Hematopoietic multipotent progenitor cell treated with erythropoietin and hydrocortisone succinate and interleukin-3 and kit ligand, for 6 days (in vitro differentiated cells): ENCODE measurements at places on chromosomes 1 and 21.

GRCh38 chr1:63448731-63449246, 74.2 kb downstream of the ITGB3BP start:
- DNase-seq, result no peak

GRCh38 chr1:202101184-202101583, 21.5 kb upstream of the GPR37L1 start:
- no peak for DNase-seq

GRCh38 chr1:78141531-78142231, 95.9 kb downstream of the GIPC2 start:
- no peak for DNase-seq

- peak; percentile 26 for DNase-seq
These were observed 6.5 kb downstream of the KCNN3 start for GRCh38 chr1:154863315-154864174.

- DNase-seq, result no peak
These were observed 56.3 kb upstream of the COA6 start for GRCh38 chr1:234316937-234317336.

GRCh38 chr1:243663651-243664050, 186.4 kb downstream of the AKT3 start:
- peak; percentile 60 for DNase-seq

GRCh38 chr1:2432441-2432844, 20.1 kb upstream of the PEX10 start:
- no peak for DNase-seq

DNA sequence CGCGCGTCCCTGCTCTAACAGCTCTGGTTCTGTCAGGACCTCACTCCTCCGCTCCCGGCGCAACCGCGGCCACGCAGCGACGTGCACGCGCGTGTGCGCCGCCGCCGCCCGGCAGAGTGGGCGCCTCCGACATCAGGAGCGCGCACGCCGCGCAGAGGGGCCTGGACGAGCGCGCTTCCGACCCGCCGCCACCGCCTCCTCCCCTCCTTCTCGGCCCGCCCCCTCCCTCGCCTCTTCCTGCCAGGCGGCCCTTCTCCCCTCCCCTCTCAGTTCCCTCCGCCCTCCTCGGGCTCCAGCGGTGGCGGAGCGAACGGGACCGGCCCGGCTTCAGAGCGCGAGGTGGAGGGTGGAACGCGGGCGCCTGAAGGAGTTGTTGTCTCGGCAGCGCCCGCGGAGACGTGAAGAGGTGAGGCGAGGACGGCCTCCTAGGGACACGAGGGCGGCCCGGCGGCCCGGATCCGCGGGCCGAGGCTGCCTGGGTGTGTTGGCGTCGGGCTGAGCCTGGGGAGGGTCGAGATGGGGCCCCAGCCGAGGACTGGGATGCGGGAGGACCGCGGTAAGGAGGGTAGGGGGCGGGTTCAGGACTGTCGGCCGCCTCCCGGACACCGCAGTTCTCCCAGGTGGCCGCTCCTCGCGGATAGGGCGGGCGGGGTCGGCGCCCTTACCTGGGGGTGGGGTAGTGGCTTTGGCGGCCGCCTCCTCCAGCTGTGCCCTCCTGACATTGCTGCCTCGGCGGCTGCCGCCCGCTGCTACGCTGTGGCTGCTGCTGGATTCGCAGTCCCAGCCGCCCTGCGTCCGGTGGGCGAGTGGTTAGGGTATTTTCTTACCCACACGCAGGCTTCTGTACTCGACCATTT, at the start of gene RABGAP1L:
Gene RABGAP1L (plus strand): TSS at position 269 of the 857 bp plus-strand sequence.
- peak; percentile 97 for DNase-seq

GRCh38 chr1:11486231-11487009, 7.5 kb downstream of the DISP3 start:
- no peak for DNase-seq

- DNase-seq, result no peak
These were observed 749 bp upstream of the TMEM39B start for GRCh38 chr1:32071758-32072621.

GRCh38 chr1:50774759-50775351, 185.2 kb downstream of the FAF1 start:
- DNase-seq, result peak; percentile 86

DNA sequence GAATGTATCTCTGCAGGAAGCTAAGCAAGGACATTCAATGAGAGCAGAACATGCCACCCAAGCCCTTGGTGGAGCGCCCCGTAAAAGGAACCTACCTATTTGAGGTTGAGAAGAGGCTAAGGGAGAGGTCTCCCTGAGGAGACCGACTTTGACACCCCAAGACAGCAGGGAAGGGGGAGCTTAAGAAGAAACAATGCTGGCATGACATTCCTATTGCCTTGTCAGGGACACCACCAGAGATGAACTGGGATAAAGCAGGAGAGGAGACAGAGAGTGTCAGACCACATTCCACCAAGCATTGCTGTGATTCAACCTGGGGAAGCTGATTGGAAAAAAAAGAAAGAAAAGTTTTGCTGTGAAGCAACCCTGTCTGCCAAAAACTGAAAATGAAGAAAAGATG, 13.3 kb upstream of the S100A2 start:
- no peak for DNase-seq
